ENCODE measurements at places on chromosomes 7 and 10. TPM values are rescaled to one million over a fixed set of nuclear protein-coding genes. Genes with fewer than 3 reads are reported as not detected.

DNA sequence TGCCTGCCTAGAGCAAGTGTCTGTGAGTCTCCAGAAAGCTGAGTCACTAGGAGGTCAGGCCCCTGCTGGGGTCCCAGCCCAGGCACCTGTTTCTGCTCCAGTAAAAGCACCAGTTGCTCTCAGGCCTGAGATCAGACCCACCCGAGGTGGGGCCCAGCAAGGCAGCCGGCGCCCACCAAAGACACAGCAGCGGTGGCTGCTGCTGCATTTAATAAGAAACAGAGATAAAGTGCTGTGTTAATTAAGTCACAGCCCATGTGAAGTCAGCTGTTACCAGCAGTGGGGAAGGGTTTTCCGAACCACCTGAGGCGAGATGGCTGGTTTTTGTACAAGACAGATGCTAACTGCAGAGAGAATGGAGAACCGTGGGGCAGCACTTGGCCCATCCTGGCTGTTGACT is 12.1 kb upstream of the LRRC18 start:
- H3K4me1 ChIP-seq = no peaks in the 10 kb centered on the region
- no peaks in the 10 kb centered on the region for H3K36me3 ChIP-seq
- H3K27me3 ChIP-seq = peaks cover 2% of the 10 kb centered on the region
- no peak for DNase-seq
- H3K4me3 ChIP-seq = no peak overlapping the region
- no peak overlapping the region for H3K27ac ChIP-seq

GRCh38 chr7:1925973-1926907 is 256.2 kb downstream of the ELFN1 start:
- peaks cover 11% of the 10 kb centered on the region for H3K4me1 ChIP-seq
- no peaks in the 10 kb centered on the region for H3K27me3 ChIP-seq
- DNase-seq = no peak
- no peak overlapping the region for H3K4me3 ChIP-seq

DNA sequence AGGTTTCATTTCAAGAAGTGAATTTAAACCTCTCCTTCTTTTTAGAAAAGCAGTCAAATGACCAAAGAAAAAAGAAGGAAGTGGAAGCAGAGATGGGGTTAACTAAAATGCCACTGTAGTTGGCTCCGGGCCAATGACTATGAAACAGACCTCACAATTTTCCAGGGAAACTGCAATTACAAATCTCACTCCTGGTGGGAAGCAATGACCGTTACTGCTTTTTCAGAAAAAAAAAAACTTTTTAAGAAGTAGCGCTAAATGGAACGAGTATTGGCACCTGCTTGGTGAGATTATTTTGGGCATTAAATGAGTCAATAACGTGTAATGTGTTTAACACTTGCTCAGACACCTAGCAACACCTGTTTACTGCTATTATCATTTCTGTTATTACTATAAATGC is 1.2 kb downstream of the SFRP4 start:
- H3K4me3 ChIP-seq = peak overlapping the region; percentile 54
- H3K4me1 ChIP-seq = peaks cover 27% of the 10 kb centered on the region
- H3K27me3 ChIP-seq = peaks cover 17% of the 10 kb centered on the region
- H3K27ac ChIP-seq = no peak overlapping the region
- no peaks in the 10 kb centered on the region for H3K36me3 ChIP-seq

GRCh38 chr7:26553582-26553981 is 261.9 kb downstream of the SNX10 start:
- H3K4me1 ChIP-seq = no peaks in the 10 kb centered on the region
- H3K27ac ChIP-seq = no peak overlapping the region
- no peak for DNase-seq
- no peak overlapping the region for H3K4me3 ChIP-seq

- H3K4me3 ChIP-seq = no peak overlapping the region
Measured at GRCh38 chr7:43612128-43612527, 29.2 kb downstream of the STK17A start.

DNA sequence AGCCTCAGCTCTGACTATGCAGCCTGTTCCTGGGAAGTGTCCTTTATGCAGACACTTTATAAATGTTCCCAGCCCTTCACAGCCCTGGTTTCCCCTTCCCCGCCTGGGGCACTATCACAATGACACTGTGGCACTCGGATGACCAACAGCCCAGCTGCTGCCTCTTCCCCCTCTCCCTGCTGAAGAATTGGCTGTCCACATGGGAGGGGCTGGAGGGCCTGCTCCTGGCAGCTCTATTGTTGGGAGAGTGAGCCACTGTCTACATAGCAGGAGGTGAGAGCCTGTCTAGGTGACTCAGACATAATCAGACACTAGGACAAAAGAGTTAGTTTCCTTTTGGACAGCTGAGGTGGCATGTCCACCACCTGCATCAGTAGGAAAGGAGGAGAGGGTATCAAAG is 437.5 kb downstream of the PLXNA4 start:
- H3K4me1 ChIP-seq = peaks cover 20% of the 10 kb centered on the region
- H3K27ac ChIP-seq = no peak overlapping the region
- no peak overlapping the region for H3K4me3 ChIP-seq
- no peaks in the 10 kb centered on the region for H3K27me3 ChIP-seq
- DNase-seq = peak; percentile 64

GRCh38 chr7:45026984-45027773 is 27.2 kb downstream of the CCM2 start:
- no peaks in the 10 kb centered on the region for H3K27me3 ChIP-seq
- H3K36me3 ChIP-seq = peaks cover 3% of the 10 kb centered on the region
- DNase-seq = peak; percentile 11
- no peak overlapping the region for H3K4me3 ChIP-seq

DNA sequence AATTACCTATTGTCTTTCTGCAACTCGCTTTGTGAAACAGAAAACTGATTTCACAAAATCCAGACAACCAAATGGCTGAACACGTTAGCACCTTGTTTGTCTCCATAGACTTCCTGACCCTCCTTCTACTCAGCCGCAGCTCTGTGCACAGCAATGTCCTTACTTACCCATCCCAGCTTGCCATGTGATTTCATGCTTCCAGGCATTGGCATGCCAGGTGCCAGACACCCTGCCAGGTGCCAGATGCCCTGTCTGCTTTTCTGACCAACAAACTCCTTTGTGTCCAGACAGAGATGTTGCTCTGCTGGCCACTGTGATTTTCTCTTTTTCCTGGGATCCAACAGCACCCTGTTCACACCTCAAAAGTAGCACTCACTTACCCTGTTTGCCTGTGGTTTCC is 16.1 kb upstream of the FAM170B start:
- no peaks in the 10 kb centered on the region for H3K36me3 ChIP-seq
- no peak overlapping the region for H3K4me3 ChIP-seq
- no peaks in the 10 kb centered on the region for H3K4me1 ChIP-seq
- H3K27ac ChIP-seq = no peak overlapping the region

DNA sequence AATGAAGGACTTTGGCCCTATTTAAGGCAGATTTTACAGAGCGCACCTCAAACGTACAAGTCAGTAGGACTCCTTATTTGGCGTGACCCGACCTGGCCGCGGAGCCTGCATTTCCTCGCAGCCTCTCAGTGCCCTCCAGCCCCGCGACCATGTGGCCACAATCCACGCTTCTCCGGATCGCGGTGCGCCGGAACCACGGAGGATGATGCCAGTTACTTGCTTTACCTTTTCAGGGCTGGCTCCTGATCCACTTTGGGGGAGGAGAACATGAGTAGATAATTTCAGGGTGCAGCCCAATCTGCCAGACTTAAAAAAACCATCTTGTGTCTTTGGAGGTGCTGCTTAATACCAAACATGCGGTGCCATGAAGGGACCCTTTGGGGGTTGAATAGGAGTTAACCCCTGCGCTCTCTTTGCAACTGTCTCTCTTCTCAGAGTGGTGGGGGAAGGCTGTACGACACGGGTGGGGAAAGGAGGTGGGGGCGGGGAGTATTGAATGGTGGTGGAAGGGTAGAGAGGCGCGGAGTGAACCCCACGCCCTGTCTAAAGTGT is 1.5 kb downstream of the FRAT1 start:
- peaks cover 8% of the 10 kb centered on the region for H3K4me1 ChIP-seq
- no peak for DNase-seq
- H3K4me3 ChIP-seq = peak overlapping the region; percentile 80
- no peaks in the 10 kb centered on the region for H3K36me3 ChIP-seq
- no peak overlapping the region for H3K27ac ChIP-seq

GRCh38 chr10:11255796-11256444 is 238.2 kb downstream of the CELF2 start:
- no peaks in the 10 kb centered on the region for H3K36me3 ChIP-seq
- H3K4me1 ChIP-seq = no peaks in the 10 kb centered on the region
- no peak overlapping the region for H3K4me3 ChIP-seq
- H3K27me3 ChIP-seq = no peaks in the 10 kb centered on the region
- no peak for DNase-seq
- H3K27ac ChIP-seq = no peak overlapping the region

DNA sequence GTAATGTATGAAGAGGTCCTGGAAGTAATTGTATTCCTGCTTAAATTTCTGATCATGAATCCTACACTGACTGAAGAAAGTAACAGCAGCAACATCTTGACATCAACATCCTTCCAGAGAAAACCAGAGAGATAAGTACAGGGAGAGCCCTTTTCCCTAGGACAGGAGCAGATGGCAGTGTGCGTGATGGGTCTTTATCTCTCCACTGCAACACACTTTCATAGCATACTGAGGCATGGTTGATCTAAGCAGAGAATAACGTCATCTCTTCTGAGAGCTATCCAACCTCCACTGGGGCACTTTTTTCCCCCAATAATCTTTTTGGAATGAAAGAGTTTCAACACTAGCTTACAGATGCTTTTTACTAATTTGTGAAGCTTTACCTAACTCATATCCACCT is 342 bp downstream of the OR2A25 start:
- no peak overlapping the region for H3K27ac ChIP-seq
- H3K4me3 ChIP-seq = no peak overlapping the region
- no peaks in the 10 kb centered on the region for H3K27me3 ChIP-seq
- DNase-seq = no peak
- H3K36me3 ChIP-seq = no peaks in the 10 kb centered on the region

DNA sequence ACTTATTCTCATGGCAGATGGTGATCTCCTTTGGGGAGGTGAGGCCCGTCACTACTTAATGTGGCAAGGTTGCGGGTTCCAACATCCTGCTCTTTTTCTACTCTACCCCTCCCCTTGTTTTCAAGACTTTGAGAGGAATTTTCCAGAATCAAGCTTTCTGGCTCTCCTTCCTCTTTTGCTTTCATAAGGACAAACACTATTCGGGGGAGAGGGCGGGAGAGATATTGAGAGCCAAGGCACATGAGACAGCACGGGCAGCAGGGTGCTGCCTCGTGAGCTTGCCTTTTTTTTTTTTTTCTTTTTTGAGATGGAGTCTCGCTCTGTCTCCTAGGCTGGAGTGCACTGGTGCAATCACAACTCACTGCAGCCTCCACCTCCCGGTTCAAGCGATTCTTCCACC is 6.9 kb upstream of the PFKFB3 start:
- H3K27ac ChIP-seq = no peak overlapping the region
- no peaks in the 10 kb centered on the region for H3K36me3 ChIP-seq
- H3K4me1 ChIP-seq = peaks cover 25% of the 10 kb centered on the region
- H3K4me3 ChIP-seq = no peak overlapping the region
- no peaks in the 10 kb centered on the region for H3K27me3 ChIP-seq

DNA sequence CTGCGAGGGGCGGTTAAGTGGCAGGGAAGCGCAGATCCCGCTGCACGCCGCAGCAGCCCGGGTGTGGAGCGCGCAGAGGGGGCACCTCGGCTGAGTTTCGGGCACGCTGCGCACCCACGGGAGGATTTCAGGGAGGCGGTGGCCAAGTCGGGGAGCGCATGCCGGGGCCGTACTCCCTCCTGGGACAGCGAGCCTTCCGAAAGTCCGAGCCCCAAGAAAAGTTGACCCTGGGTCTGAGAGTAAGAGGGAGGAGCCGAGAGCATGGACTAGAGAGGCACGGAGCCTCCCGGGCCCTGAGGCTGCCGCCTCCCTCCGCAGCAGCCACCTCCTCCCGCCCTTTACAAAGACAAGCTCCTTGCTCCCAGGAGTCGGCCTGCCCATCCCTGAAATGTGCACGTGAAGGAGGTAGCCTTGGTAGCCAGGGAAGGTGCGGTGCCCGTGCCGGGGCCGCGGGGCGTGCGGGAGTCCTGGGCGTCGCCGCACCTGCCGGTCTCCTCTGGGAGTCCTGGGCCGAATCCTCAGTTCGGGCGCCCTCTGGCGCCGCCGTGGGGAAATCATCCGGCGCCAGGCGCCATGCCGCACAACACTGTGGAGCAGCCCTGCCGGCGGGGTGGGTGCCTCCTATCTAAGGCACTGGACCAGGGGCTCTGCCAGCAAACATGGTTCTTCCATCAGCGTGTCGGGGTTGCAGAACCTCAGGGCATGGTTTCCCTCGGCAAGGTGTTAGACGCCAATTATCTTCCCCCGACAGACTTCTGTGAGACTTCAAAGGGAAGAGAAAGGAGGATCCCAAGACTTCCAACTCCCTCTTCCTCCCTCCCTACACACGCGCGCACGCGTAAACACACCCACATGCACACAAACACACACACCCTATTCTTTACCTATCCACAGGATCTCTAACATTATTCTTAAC is 104.0 kb downstream of the TRIL start:
- no peak for DNase-seq
- peaks cover 19% of the 10 kb centered on the region for H3K27me3 ChIP-seq
- H3K36me3 ChIP-seq = no peaks in the 10 kb centered on the region
- H3K27ac ChIP-seq = no peak overlapping the region

- no peak for DNase-seq
- no peak overlapping the region for H3K4me3 ChIP-seq
- H3K4me1 ChIP-seq = no peaks in the 10 kb centered on the region
- no peak overlapping the region for H3K27ac ChIP-seq
- H3K27me3 ChIP-seq = no peaks in the 10 kb centered on the region
Measured at GRCh38 chr10:66999762-67000545, 74.1 kb downstream of the LRRTM3 start.

DNA sequence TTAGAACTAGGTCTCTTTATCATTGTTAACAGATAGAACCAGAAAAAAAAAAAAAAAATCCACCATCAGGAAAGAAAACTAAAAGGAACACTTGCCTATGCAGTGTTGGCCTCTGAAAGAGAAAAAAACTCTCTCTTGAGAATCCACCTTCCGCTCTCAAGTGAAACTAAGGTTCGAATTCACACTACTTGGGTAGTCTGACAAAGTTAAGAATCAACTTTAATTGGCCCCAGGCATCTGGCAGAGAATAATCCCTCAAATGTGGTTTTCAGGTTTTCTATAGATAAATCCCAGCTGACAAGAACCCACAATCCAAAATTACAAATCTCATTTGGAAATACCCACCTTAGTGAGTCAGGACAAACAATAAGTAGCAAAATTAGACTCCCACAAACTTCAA is 199.7 kb upstream of the LRRN3 start:
- no peaks in the 10 kb centered on the region for H3K36me3 ChIP-seq
- no peak for DNase-seq
- H3K27me3 ChIP-seq = no peaks in the 10 kb centered on the region
- no peak overlapping the region for H3K4me3 ChIP-seq
- no peaks in the 10 kb centered on the region for H3K4me1 ChIP-seq
- H3K27ac ChIP-seq = no peak overlapping the region

DNA sequence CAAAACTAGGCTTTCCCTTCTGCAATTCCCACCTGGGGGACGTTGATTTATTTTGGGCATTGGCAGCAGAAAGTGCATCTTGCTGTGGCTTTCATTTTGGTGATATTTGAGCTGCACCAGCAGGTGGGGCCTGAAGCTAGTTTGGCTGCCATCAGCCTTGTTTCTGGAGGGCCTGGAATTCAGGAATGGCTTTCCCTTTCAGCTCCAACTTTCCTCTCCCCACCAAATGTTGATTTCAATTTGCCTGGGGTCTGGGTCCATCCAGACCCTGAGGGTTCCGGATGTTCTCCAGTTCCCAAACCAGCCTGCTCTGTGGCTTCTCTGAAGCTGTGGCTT is 640.4 kb downstream of the TYW1 start:
- H3K4me3 ChIP-seq = no peak overlapping the region
- DNase-seq = no peak
- no peaks in the 10 kb centered on the region for H3K36me3 ChIP-seq
- no peak overlapping the region for H3K27ac ChIP-seq
- no peaks in the 10 kb centered on the region for H3K4me1 ChIP-seq

RBP3 gene
- not detected for total RNA-seq

TMEM213 gene
- total RNA-seq = not detected

HSPA12A gene
- total RNA-seq = 11.1 TPM
